ENCODE measurements at places on chromosomes 2 and 18. TPM values are rescaled to one million over a fixed set of nuclear protein-coding genes. Genes with fewer than 3 reads are reported as not detected.
A peak's percentile ranks its signal among the peaks of the same experiment; 100 is the strongest.

DNA sequence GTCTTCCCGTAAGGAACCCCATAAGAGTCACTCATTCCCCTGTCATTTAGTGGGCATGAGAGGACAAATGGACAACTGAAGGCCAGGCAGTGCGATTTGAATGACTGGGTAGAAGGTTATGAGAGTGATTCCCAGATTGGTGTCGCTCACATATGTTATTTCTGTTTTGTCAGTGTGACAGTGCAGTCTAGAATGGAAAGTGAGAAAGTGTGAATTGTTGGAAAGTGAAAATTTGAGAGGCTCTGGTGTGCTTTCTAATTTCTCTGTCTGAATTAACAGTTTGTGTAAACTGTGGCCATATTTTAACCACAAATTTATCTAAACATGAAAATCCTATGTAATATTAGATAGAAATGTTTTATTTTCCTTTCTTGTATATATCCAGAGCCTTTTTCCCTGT lies 49.1 kb downstream of the ASXL3 start:
- no peak for DNase-seq

- DNase-seq = no peak
Observed at GRCh38 chr2:236169741-236170589, 1.8 kb upstream of the GBX2 start.

- DNase-seq = no peak
Observed at GRCh38 chr18:47260924-47261701, 9.7 kb upstream of the SKOR2 start.

- no peak for DNase-seq
Observed at GRCh38 chr2:241722896-241723454, 11.5 kb upstream of the D2HGDH start.

DNA sequence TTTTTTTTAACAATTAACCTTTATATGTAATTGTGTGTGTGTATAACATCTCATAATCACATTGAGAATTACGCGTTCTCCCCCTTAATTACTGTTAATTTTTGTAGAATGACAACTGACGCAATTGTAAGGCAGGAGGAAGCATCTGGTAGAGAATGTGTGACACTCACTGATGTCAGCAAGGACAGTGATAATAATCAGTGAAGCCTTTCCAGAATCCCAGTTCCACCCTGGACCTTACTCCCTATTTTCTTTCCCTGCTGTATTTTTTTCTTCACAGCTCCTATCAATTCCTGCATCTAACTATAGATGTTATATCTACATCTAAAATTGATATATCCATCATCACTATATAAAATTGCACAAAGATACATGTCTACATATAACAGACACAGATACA lies 16.1 kb upstream of the STRN start:
- no peak for DNase-seq

- DNase-seq = no peak
Observed at GRCh38 chr2:152171718-152172117, 3.8 kb downstream of the STAM2 start.

DNA sequence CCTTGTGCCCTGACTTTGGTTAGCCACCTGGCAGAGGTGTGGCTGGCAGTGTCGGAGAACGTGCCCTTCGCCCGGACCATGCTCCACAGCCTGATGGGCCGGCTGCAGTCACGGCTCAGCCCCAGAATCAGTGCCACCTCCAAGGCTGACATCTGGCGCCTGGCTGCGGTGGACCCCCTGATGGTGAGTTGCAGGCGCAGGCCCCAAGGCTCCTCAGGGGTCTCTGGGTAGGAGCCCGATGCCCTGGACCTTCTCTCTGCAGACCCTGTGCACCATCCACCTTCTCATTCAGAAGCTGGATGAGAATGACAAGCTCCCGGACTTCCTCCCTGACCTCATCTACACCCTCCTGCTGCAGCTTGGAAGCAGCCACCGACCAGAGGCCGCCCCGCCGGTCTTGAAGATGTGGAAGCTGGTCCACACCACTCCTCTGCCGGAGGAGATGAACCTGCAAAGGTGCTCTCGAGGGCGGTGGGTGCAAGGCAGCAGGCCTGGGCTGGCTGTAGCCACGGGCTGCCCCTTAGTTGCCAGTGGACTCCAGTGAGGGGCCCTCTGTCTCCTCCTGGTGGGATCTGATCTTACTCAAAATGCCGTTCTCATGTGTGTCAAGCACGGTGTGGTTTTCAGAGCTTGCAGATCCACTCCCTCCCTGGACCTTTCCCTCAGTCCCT lies 32.1 kb downstream of the HJURP start:
- no peak for DNase-seq

DNA sequence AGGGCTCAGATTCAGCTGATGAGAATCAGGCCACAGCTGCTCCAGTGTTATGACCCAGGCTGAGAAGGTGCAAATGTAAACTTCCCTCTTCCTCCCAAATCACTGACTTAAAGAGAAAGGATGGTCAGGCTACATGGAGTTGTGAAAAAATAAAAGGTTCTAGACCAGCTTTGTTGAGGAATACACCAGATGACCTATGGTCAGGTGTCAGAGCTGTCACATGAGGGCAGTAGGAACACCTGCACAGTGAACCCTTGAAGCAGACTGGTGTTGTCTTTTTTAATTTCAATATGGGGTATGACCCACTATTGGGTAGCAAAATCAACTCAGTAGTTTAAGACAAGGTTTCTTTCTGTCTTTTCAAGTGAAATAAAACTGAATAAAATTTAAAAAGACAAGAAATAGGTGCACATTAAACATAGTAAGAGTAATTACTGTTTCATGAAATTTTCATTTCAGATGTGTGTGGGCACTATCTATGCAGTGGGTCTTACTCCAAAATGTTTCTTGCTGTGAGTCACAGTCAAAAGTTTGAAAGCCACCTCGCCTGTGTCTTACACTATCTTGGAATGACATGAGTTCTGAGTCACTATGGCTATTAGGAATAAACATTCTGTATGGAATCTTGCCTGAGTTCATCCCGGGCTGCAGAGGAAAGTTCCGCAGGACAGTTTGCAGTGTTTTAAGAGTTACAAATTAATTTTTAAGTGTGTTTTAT lies 83.6 kb downstream of the ACVR1 start:
- DNase-seq = no peak

- peak; percentile 25 for DNase-seq
Observed at GRCh38 chr2:165582863-165583506, 113.5 kb downstream of the CSRNP3 start.

DNA sequence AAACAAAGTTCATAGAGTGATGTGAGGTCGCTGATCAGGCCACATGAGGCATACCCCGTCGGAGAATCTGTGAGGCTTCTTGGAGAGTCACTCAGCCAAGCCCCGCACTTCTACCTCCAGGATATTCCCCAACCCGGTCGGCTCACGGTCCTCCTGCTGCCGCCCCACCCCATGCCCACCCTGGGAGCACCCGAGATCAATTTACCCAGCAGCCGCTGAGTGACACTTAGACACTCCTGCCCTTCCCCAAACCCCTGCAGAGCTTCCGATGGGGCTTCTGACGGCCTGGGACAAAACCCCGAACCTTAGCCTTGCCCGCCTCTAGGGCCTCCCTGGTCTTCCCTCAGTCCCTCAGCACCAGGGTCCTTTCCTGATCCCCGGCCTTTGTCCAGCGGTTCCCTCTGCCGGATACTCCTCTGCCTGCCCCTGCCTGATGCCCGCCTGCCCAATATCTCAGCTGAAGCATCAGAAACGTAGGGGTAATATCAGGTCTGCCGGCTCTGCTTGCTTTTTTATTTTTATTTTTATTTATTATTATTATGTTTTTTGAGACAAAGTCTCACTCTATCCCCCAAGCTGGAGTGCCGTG lies 18.9 kb upstream of the OTOS start:
- DNase-seq = no peak

- no peak for DNase-seq
Observed at GRCh38 chr2:233358947-233359346, 4.7 kb downstream of the DGKD start.

GRCh38 chr2:188810586-188810985 lies 163.6 kb upstream of the COL3A1 start:
- no peak for DNase-seq

GRCh38 chr18:4405965-4406364 lies 49.1 kb downstream of the DLGAP1 start:
- no peak for DNase-seq

DNA sequence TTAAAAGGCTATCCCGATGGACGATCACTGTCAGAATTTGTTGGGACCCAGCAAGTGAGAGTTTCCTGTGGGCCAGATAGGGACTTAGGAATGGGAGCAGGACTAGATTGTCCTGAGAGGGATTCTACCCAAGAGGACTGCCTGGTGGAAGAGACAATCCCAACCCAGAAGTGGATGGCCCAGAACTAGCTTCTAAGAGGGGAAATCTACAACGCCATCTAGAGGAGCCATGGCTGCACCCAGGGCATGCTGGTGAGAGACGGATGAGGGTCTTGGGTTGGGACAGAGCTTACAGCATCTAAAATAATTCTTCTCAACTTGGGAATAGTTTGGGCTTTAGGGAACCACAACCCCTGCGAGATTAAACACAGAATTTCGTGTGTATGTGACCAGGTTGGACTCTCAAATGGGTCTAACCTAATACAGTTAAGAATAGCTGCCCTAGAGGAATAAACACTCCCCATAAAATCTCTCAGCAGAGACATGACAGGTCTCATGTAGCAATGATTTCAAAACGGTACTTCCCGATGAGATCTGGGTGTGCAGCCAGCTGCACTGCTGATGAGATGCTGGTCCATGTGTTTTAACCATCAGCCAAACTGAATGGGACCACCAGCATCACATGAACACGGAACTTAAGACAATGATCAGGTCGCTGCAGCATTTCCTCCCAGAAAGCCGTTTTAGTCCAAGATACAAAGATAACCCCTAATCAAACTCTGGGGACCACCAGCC lies 50.8 kb downstream of the CCBE1 start:
- DNase-seq = no peak

Gene SEPTIN2
- 232 TPM for total RNA-seq

Gene PSMD1
- 88.6 TPM for total RNA-seq
